GM23248 (cell line): ENCODE measurements at places on chromosomes 3 and 15. TPM values are rescaled to one million over a fixed set of nuclear protein-coding genes. Genes with fewer than 3 reads are reported as not detected.
A peak's percentile ranks its signal among the peaks of the same experiment; 100 is the strongest.

DNA sequence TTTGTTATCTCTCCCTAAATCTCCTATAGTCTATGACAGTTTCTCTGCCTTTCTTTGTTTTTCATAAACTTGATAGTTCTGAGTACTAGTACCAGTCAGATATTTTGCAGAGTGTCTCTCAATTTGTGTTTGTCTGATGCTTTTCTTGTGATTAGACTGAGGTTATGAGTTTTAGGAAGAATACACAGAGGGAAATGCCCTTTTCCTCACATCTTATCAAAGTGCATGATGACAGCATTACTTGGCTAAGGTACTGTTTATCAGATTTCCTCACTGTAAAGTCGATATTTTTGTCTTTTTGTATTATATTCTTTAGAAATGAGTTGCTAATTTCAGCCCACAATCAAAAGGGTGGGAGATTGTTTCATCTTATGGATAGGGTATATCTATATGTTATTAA, 45.6 kb downstream of the GLCE start:
- DNase-seq: no peak

GRCh38 chr15:69013726-69014406, 629 bp upstream of the NOX5 start:
- DNase-seq: no peak

GRCh38 chr15:81532001-81532400, 158.0 kb upstream of the TMC3 start:
- DNase-seq: peak; percentile 3

DNA sequence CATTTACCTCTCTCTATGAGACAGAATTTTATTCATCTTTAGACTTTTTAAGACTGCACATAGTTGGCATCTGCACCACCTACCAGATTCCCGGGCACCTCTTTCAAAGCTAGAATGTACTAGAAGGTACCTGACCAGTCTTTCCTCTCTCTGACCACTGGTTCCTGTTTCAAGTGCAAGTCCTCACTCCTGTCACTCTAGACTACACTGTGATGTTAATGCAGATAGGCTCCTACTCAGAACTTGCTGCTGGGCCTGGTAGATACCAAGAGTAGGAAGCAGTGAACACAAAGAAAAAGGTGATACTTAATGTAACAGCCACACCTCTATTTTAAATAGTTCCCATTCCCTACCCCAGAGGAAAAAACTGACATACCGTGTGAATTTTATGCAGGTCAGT, 8.1 kb upstream of the TCAIM start:
- DNase-seq: no peak

DNA sequence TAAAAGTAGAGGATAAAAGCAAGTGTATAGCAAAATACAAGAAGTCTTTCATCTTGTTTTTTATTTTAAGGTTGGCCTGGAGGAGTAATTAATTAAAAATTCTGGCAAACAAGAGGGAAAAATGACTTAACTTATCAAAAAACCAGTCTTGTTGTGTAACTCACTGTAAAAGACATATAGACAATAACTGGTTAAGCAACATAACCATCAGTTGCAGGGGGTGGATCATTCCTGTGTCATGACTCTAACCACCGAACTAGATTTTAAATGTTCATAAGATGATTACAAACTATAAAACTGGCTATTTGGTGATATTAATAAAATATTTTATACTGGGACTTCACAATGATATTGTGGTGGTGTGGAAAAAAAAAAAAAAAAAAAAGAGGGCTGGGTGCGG, 130.6 kb downstream of the STAG1 start:
- DNase-seq: peak; percentile 72

- DNase-seq: no peak
These were observed 254.5 kb upstream of the SOX2 start for GRCh38 chr3:181457190-181457589.

DNA sequence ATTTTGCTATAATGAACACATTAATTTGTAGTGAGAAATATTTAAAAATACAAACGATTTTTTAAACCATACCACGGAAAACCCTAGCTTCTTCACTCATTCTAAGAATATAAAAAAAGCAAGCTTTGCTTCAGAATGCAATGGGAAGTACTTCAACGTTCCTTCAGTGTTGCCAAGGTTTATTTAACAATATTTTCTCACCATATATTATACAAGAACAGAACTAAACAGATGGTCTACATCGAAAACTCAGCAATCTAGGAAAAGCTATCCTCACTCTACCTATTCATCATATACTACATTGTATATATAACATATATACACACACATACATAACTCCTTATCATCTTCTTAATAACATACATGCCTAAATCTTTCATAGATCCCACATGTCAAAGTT, 1047.4 kb downstream of the IGSF11 start:
- DNase-seq: no peak

DNA sequence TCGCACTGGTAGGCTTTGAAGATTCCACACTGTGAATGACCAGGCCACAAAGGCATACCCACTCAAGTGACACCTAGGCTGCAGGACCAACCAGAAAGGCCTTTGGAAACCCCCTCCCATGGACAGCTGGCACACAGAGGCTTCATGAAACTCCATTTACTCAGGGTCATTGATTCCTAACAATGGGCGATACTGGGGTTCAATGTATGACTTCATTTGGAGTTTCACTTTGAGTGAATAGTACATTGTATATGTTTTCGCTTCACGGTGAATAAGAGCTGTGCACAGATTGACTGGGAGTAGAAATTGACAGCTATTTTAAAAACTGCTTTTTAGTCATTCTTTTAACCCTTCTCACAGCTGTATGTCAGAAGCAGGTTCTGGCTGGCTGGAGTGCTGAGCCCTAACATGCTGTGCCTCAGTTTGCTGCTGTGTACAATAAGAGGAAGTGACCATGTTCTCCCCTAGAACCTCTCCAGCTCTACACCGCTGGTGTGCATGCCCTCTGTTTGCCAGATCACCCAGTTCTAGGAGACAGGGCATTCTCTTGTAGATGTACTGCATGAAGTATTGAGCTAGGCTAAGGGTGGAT, 15.4 kb upstream of the CX3CR1 start:
- DNase-seq: no peak

GRCh38 chr15:100905850-100906249, 13.3 kb upstream of the LRRK1 start:
- no peak for DNase-seq

- peak; percentile 47 for DNase-seq
These were observed 175.0 kb upstream of the MCTP2 start for GRCh38 chr15:94056314-94056713.

DNA sequence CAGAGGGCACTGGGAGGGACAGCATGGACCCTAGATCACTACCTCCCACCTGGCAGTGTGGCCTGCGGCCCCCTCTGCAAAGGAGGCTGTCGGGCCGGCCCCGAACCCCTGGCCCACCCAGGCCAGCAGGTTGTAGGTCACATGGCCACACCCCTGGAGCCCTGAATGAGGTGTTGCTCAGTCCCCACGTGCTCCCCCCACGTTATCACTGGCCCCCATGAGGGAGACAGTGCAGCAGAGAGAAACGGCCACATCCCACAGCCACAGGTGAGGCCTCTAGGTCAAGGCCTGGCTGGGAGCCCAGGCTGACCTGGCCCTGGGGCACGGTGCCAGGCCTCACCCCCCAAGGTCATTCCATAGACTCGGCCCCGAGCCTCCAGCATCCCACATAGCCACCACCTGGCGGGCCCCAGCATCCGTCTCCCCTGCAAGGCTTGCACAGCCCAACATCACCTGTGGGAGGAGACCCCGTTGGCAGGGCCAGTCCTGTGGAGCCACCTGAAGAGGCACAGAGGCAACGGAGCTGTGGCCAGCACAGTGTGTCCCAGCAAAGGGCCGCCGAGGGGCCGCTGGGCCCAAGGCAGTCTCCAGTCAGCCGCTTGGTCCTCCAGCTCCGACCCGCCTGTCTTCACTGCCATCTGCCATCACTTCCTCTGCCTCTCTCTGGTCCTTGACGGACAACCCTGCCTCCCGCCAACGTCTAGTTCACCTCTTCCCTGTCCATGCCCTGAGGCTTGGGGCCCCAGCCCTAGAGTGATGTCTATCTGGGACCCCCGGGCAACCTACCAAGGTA, 53.1 kb downstream of the DNAJB8 start:
- no peak for DNase-seq

DNA sequence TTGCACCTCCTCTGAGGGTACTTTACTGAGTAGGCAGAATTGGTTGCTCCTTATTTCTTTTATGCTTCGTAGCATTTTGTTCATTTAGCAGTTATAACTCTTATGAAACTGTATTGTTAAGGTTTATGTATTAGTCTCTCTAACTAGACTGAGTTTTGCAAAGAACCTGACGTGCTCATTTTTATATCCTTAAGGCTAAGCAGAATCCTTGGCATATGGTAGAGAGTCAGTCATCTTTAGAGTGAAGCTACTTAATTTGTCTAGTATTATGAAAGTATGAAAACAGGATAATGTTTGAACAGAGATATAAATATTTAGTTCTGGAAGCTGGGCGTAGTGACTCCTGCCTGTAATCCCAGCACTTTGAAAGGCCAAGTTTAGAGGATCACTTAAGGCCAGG, 20.1 kb downstream of the CRYBG3 start:
- no peak for DNase-seq

GRCh38 chr3:54574906-54575617, 352.8 kb downstream of the LRTM1 start:
- no peak for DNase-seq

GRCh38 chr3:65344444-65344843, 656.6 kb upstream of the ADAMTS9 start:
- no peak for DNase-seq

DNA sequence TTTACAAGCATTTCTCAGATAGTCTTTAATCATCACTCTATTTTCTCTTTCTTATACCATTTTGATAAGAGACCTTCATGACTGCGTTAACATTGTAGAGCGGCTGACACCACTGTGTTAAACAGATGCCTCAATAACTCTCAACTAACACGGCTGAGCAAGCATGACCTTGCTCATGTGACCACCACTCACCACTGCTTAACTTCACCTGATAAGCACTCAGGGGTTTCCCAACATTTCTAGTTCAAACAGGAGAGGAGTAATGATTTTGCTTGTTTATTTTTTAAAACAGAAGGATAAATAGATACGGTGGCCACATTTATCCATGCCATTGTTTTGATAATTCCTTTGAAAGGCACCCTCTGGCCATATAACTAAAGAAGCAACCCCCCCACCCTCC, 37.7 kb upstream of the TMEM45A start:
- DNase-seq: no peak

DNA sequence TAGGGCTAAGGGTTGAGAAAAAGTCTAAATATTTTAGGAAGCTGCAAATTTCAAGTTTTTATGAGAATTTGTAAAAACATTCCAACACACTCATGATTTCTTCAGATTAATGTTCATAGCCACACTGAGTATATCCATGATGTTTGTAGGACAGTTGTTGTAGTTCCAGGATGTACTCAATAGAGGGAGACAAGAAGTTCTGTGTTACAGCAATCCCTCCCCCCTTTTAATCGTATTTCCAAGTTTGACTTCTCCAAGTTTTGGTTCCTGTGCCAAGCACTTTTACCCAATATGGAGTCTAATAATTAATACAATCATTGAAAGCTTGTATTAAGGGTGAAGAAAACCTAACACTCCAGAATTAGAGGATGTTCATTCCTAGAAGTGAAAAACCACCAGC, 143.4 kb downstream of the FEZF2 start:
- peak; percentile 18 for DNase-seq

DNA sequence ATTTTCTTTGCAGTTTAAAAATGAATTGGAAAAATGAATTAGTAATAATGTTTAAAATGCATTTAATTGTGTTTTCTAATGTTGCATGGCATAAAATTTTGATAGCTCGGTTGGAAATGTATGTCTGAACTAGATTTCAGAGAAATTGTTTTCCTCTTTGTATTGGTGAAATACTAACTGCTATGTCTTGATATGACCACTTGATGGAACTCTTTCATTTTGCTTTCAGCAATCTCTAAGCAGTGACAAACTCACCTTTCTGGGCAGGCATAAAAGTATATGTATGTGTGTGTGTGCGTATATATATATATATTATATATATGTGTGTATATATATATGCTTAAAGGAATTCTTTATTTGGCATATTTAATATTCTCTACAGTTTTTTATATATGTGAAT, 239.3 kb upstream of the ZNF717 start:
- peak; percentile 61 for DNase-seq

GRCh38 chr3:9499455-9500107, 54.0 kb downstream of the LHFPL4 start:
- peak; percentile 35 for DNase-seq

- no peak for DNase-seq
These were observed 249.4 kb upstream of the SLCO3A1 start for GRCh38 chr15:91604122-91604521.

DNA sequence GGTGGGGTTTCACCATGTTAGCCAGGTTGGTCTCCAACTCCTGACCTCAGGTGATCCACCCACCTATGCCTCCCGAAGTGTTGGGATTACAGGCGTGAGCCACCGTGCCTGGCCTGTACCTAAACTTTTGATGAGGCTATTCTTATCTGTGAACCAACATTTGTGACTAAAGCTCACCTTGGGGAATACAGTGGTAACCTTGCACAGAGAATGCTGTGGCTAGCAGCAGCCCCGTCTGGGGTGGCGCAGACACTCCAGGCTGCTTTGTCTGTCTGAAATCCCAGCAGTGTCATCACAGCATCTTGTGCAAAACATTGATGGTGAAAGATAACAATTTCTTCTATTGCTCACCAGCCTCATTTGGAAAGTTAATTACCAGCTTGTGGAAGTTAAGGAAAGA, 58.9 kb downstream of the CMTM8 start:
- no peak for DNase-seq

DNA sequence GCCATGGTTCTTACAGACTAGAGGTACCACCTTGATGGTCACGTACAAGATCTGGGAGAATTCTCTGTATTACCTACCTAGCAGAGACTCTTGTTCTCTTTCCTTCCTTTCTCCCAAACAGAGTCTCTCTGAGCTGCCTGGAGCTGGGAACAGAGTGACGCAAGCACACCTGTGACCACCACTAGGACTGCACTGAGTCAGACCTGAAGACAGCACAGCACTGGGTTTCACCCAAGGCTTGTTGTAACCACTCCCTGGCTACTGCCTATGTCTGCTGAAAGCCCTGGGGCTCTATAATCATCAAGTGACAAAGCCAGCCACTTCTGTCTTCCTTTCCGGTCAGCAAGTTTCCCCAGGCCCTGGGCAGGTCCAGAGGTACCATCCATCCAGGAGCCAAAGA, 293.3 kb upstream of the CNTN4 start:
- DNase-seq: no peak

- no peak for DNase-seq
These were observed 65.1 kb downstream of the MEGF11 start for GRCh38 chr15:66188464-66188863.

GRCh38 chr15:32871883-32872282, 154.1 kb downstream of the GREM1 start:
- no peak for DNase-seq

Gene CFAP100
- total RNA-seq: not detected in 2 replicates

Gene ANKRD63
- not detected in 2 replicates for total RNA-seq

Gene COL8A1
- 157 and 189 TPM in 2 replicates for total RNA-seq

Gene RGMA
- 0.76 and 2.0 TPM in 2 replicates for total RNA-seq

Gene DOCK3
- 0.43 and 0.51 TPM in 2 replicates for total RNA-seq

Gene IQCF5
- not detected in 2 replicates for total RNA-seq

Gene SLC22A13
- total RNA-seq: 0.38 and 0.86 TPM in 2 replicates

Gene CADM2
- not detected in 2 replicates for total RNA-seq

Gene TMEM108
- total RNA-seq: not detected in 2 replicates

Gene PLA2G4B
- total RNA-seq: 1.4 TPM in 1 of 2 replicates, not detected in the other

Gene PYGO1
- total RNA-seq: 5.4 and 7.1 TPM in 2 replicates

Gene CHRNA7
- total RNA-seq: under 0.01 TPM in 1 of 2 replicates, not detected in the other
